ENCODE measurements at places on chromosomes 5 and 9. TPM values are rescaled to one million over a fixed set of nuclear protein-coding genes. Genes with fewer than 3 reads are reported as not detected.

Gene FBXO10
- total RNA-seq, result 2.9 TPM

DNA sequence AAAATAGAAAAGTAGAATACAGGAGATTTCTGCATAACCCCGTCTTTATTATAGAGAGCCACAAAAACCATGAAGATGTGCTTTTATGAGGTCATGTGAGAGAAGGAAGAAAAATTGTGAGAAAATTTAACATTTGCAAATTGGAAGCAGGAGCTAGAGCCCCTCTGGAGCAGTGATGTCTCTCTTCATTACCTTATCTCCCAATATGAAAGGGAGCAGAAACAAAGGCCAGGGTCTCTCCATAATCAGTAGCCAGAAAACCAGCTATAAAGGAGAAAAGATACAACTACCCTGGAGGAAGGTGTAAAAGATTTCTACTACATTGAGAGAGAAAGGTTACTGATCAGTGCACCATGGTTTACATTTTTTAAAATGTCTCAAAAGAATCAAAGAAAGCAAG is 53.2 kb upstream of the ITGA1 start:
- DNase-seq, result no peak

DNA sequence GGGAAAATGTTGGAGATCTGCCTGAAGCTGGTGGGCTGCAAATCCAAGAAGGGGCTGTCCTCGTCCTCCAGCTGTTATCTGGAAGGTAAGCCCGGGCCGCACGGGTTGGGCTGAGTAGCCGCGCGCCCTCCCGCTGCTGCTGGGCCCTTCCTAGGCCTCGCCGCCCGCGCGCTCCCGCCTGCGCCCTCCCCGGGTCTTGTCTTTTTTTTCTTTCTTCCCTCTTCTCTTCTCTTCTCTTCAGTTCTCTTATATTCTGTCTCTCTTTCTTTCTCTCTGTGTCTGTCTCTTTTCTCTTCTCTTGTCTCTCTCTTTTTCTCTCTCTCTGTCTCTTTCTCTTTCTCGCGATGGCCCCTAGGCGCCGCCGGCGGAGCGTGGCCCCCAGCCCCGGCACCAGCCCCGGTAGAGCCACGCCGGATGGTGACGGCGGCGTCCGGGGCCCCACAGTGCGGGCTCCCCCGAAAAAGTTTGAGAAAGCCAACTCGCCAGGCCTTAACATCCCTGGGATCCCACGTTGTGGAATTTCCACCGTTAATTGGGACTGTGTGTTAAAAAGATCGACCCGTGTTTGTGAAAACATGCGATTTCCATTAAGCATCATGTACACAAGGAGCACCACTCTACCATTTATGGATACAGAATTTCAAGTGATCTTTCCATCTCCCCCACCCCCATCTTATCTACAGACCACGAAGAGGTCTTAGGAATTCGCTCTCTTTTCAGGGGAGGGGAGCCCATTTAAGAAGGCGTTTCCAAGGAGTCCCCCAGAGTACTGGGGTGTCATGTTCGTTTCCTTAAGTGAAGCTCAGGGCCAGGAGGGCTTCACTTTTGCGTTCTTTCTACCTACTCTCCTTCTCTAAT is 616 bp downstream of the ABL1 start:
- peak; percentile 69 for DNase-seq

DNA sequence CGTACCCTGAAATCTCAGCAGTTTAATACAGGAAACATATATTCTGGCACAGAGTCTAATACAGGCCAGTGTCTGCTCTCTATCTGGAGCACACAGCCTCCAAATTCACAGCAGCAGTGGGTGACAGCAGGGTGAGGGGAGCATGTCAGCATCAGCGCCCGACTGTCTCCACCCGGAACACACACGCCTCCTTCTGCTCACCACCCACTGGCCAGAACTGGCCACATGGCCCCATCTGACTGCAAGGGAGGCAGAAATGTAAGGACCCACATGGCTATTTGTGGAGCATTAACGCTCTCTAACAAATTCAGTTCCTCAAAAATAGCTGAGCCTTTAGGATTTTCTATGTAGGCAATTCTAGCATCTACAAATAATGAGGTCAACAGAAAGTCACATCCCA is 24.6 kb downstream of the UBE2QL1 start:
- DNase-seq, result no peak

Gene SLC6A3
- total RNA-seq, result not detected

DNA sequence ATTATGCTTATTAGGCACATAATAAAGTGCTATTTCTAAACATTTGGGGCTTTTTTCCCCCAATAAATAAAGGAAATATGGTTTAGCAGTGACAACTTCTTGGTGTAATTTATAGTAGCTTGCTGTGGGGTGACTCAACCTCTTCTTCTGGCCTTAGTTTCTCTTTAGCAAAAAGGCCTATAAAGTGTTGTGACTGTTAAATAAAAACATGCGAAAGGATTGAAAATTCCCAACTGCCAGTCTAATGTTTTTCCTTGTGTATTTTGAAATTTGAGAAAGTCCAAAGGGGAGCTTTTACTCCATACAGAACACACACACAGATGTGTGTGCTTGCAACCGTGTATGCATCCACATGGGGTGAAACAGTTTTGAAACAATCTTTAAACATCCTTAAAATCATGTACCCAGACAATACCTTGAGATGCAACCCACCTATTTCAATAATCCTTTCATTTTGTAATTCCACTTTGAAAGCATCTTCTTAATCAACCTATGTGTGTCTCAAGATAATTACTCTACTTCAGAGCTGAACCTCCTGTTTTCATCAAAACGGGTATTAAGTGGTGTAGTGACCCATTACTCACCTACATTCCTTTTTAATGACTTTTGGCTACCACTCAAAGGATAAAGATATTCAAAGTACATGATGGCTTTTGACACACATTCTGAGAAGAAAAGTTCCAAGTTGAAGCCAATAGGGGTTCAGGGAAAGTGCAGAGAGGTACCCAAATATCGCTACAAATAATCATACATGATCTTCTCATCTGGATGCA is 123.8 kb downstream of the DROSHA start:
- peak; percentile 47 for DNase-seq

Gene FAM114A2
- 24.8 TPM for total RNA-seq

Gene C5orf52
- not detected for total RNA-seq

GRCh38 chr5:28355831-28356230 is 1317.4 kb upstream of the CDH9 start:
- no peak for DNase-seq

GRCh38 chr5:180990882-180991242 is 2.2 kb downstream of the BTNL3 start:
- DNase-seq, result no peak

Gene TMEM174
- not detected for total RNA-seq

Gene CRB2
- not detected for total RNA-seq

GRCh38 chr5:72480841-72481240 is 26.4 kb downstream of the ZNF366 start:
- DNase-seq, result no peak

DNA sequence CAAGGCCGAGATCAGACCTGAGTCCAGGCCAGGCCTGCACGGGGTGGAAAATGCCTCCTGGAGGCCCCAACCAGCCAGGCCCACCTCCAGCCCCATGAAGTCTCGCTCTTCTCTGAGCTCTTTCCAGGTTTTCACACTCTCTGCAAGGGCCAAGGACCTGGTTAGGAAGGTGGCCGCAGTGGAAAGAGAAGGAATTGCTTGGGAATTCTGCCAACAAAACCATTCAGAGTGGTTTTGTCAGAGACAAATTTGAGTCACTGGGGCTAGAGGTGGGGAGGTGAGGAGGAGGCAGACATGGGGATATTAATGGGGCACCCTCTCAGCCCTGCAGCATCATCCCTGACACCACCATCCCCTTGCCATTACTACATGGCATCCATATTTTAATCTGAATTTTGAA is 261.0 kb downstream of the ROR2 start:
- no peak for DNase-seq
